ENCODE measurements at places on chromosomes 3 and 15.

- DNase-seq, result no peak
Observed at GRCh38 chr3:78737988-78738387, 1029.8 kb downstream of the ROBO1 start.

- DNase-seq, result no peak
Observed at GRCh38 chr15:80611543-80612080, 83.5 kb upstream of the ABHD17C start.

GRCh38 chr3:35746492-35746891 is 107.2 kb downstream of the ARPP21 start:
- no peak for DNase-seq

- no peak for DNase-seq
Observed at GRCh38 chr15:53580366-53580765, 179.1 kb downstream of the WDR72 start.

GRCh38 chr3:156492801-156493261 is 62.1 kb downstream of the SSR3 start:
- DNase-seq, result no peak

DNA sequence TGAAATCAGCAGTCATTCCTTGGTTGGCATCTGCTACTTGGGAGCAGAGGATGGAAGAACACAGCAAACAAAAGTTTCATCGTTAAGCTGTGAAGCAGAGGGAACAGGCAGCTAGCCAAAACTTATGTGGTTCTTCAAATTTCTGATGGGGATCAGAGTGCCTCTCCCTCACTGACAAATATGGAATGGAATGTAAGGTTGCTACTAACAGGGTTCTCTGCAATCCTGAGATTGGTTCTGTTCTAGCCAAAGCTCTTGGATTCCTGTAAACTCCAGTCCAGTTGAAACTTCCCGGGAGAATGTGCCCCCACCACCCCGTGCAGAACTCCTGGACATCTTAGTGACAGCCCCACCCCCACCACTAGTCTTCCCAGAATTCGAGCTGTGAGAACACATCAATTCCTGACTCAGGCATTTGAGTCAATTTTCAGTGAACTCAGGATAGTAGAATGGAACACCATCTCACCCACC is 55.9 kb upstream of the PHLDB2 start:
- no peak for DNase-seq

- DNase-seq, result no peak
Observed at GRCh38 chr3:183487896-183488295, 59.5 kb upstream of the MCF2L2 start.

GRCh38 chr15:31070867-31071266 is 30.7 kb downstream of the TRPM1 start:
- no peak for DNase-seq

DNA sequence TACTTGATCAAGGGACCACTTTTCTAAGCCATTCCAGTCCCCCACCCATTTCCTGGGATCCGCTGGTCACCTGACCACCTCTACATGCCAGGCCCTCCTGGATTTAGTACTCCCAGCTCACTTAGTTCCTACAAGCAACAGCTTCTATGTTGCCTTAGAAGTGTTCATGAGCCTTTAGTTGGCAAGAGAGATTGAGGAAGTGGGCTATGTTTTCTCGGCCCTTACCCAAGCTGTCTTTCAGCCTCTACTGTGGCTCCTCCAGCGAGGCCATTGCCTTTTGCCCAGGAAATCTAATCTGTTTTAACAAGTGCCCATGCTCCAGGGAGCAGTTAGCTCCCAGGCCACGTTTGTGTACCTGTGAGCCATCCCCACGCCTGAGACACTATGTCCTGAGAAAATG is 4.5 kb upstream of the PRKAR2A start:
- no peak for DNase-seq

DNA sequence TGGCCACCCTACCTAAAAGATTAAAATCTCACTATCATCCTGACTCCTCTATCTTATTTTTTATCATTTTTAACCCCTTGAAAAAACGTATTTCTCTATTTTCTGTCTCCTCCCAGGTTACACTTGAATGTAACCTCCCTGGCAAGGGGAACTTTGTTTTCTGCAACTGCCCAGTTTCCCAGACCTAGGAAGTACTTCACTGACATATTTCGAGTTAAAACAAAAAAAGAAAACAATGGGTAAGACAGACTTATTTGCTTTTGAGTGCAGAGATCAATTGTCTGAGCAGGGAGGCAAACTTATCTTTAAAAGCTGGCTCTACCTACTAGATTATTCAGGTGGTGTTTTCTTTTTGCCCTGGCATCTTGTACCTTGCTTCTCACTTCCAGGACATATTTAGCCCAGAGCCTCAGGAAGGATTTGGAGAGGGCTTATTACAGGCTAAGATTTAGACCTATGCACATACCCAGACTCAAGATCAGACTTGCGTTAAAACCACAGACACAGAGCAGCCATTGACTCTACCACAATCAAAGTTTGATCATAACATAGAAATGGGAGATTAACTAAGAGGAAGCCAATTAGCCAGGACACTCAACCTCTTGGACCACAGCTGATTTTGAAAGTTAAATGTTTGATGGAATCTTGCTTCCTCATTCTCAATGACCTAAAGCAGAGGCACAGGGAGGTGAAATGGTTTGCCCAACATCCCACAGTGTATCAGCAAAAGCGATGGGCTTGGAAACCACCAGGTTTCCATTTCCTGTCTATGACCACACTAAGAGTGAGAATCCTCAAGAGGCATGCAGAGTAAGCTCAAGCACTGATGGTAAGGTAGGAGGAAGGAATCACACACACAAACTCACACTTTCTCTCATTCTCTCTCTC is 169.5 kb upstream of the THBS1 start:
- peak; percentile 53 for DNase-seq

DNA sequence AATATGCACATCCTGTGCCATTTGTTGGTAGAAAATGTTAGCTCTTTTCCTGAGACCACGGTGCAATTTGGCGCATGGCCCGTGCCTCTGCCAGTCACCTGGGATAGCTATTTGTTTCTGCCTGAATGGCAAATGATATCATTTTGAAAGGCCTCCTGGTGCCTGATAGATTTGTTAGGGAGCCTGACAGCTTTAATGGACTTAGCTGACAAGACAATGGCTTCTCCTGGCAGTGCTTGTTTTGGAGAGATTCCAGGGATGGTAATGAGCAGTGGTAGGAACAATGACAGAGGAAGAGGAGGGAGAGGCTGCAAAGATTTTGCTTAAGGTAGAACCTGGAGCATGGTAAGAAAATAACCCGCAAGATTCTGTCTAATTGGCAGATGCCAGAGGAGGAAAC is 268.5 kb downstream of the CLSTN2 start:
- DNase-seq, result no peak

Measured in CD4-positive, alpha-beta T cell treated with Interferon alpha-2 for 1 hour (primary cell).